EL (cell line): ENCODE measurements at places on chromosomes 12 and 14.

DNA sequence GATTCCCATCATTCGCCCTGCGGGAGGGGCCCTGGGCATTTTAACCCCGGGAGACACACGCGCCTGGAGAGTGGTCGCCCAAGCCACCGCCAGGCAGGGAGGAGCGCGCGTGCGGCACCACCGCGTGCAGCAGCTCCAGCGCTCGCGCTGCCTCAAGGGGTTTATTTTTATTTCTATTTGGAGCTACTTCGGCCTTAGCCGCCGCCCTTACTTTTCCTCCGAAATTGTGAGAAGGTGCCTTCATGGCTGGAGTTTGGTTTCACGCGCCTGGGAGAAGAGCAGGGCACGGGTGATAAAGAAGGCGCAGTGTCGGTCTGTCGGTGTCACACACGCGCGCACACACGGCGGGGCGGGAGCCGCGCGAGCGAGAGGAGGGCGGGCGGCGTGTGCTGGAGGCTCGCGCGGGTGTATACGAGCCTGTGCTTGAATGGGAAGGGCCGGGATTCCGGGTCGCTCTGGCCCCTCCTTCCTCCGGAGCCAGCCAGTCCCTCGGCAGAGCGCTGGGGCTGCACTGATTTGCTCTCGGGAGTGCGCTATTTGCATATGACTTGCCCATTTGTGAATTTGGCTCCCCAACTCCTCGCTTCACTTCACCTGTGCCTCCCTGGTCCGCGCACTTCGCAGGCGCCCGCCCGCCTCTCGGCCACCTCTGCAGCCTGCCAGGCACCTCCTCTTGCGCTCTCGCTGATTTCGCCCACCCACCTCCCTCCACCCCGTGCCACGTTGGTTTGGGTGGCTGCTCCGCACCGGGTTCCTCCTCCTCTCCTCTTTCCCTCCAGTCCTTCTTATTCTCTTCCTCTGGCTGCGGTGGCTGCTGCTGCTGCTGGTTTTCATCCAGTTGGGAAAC is 932.3 kb downstream of the DIO2 start:
- peak; percentile 95 for DNase-seq

DNA sequence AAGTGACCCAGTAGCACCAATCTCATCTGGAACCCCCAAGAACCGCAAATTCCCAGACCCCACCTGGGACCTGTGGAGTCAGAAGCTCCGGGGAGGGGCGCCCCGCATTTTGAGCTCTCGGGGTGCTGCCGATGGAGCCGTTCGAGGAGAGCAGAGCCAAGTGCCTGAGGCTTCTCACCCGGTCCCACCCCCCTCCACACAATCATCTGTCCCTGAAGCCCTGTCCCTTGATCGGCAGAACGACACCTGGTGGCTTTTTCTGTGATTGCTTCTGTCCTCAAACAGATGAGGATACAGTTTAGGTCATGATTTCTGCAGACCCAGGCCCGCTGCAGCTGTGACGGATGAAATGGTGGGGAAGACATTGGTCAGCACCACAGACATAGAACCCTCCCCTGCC is 74.7 kb downstream of the NOC4L start:
- DNase-seq: no peak

DNA sequence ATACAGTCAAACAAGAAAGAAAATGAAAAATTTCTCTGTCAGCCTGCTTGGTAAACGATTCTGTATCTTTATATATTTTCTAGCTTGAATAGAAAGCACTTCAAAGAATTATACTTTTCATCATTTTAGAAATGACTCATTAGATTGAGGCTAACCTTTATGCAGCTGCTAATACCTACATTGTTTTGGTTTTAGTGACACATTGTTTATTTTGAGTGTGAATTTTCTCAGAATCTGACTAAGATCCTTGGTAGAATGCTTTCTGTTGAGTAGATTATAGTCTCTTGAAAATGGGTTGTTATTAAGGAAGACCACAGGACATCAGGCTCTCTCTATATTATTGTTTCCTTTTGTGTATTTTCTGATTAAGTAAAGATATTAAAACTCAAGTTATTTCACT is at the start of gene PMCH:
PMCH (minus strand) TSS at position 45 of the 400 bp plus-strand sequence. CDS start 63 bp downstream, outside the sequence.
- peak; percentile 30 for DNase-seq

DNA sequence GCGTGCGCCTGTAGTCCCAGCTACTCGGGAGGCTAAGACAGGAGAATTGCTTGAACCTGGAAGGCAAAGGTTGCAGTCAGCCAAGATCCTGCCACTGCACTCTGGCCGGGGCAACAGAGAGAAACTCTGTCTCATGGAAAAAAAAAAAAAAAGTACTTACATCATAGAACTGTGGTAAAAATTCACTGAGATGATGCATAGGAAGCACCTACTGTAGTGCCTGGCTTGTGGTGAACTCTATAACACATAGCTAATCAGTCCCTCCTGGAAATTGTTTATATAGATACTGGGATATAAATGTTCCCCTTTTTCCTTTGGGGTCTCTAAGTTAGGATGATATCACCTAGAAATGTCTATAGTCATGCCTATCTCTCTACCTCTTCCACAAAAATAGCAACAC is 89.7 kb upstream of the CPM start:
- DNase-seq: no peak

- DNase-seq: peak; percentile 66
Observed at GRCh38 chr12:59708064-59708463, 112.2 kb downstream of the SLC16A7 start.
